Suprapubic skin (tissue), 4 donors: ENCODE measurements at places on chromosomes 7 and 10. TPM values are rescaled to one million over a fixed set of nuclear protein-coding genes. Genes with fewer than 3 reads are reported as not detected.

FAM131B gene
- total RNA-seq: 0.13 TPM

CNTNAP2 gene
- 0.25 TPM for total RNA-seq

CACNB2 gene
- total RNA-seq: 11.6 TPM

PAPOLB gene
- 0.30 TPM for total RNA-seq

ZNF736 gene
- total RNA-seq: 6.0 TPM

EBLN1 gene
- total RNA-seq: not detected

DKK1 gene
- total RNA-seq: 17.5 TPM

RPP30 gene
- 34.4 TPM for total RNA-seq

PON3 gene
- total RNA-seq: 11.6 TPM

TMEM196 gene
- not detected for total RNA-seq

LDB3 gene
- 3.2 TPM for total RNA-seq

DNA sequence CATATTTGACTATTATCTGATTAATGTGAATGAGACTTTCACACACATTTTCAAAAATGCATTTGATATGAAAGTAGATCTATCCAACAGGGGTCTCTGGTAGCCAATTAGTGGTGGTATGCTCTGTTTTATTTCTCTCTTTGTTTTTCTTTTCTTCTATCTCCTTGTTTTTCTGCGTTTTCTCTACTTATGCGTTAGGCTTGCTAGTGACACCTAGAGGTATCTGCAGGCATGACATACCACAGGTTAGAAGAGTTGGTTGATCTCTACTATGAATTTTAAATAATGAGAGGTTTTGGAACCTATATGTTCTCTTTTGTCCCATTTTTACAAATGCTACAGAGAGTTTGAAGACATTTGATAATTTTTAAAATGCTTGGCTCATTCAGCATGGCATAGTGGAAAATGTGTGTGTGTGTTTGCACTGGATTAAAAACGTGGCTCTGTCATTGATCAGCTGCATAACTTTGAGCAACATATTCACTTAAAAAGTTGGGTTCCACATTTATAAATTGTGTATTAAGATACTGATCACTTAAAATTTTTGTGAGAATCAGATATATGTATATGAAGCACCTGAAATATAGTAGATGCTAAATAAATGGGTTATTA lies 28.1 kb upstream of the PLXDC2 start:
- DNase-seq: no peak

- DNase-seq: no peak
These were observed 7.8 kb downstream of the WNT16 start for GRCh38 chr7:121336579-121336978.

GRCh38 chr10:132167976-132168375 lies 18.8 kb upstream of the DPYSL4 start:
- DNase-seq: no peak

- no peak for DNase-seq
These were observed 37.6 kb upstream of the TCF7L2 start for GRCh38 chr10:112912410-112912928.

GRCh38 chr10:129372172-129372571 lies 94.9 kb upstream of the MGMT start:
- DNase-seq: no peak

GRCh38 chr7:142771353-142771723 lies 568 bp downstream of the PRSS2 start:
- no peak for DNase-seq

DNA sequence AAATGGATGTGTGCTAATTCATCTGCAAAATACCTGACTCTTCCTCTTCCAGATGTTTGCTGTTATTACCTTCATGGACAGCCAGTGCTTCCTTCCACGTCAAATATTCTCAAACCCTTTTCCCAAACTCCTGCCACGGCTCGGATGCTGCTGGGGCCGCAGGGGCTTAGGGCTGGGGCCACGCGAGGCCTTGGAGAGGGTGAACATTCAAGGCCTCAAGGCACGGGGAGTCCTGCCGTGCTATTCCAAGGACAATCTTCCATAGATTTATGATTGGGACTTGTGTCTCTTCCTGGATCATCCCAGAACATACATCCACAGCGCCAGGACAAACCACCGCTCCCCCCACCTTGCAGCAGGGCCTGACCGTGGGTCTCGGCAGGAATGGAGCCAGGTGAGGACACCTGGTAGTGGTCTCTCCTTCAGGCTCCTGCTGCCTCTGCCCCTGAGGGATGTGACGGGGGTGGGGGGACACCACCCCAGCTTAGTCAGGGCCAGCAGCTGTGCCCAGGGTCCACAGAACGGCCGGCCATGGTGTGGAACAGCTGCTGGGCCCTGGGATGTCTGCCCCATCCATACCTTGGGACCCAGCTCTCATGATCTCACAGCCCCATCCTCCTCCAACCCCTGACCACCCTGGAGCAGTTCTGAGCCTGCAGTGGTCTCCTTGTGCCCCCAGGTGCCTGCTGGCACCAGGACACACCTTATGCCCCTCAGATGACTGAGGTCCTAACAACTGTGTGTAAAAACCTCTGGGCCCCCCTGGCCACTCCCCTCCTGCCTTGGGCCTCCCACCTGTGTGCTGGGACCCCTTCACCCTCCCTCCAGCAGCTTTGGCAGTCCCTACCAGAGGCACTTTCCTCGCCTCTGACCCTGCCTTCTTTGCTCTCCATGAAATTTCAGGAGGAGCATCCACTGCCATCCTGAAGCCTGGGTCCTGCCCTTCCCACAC lies 16.7 kb downstream of the VIPR2 start:
- DNase-seq: no peak

DNA sequence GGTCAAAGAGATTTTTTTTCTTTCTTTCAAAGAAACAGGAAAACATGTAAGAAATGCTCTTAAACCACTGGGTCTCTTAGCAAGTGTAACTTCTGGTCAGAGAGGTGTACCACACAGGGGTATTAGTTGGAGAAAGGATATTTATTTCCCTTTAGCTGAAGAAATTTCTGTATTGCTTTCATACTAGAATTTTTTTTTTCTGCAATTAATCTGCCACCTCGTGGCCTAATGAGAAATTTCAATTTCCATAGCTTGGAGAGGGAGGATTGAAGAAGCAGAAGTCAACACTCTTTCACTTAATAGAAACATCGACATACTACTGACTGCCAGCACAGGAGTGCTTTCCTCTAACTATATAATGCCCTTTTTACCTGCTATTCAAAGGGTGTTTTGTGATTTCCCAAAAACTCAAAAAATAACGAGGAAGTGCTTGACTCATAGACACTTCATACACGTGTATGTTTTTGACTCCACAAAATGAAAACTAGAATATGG lies 177.6 kb upstream of the NAMPT start:
- DNase-seq: no peak

DNA sequence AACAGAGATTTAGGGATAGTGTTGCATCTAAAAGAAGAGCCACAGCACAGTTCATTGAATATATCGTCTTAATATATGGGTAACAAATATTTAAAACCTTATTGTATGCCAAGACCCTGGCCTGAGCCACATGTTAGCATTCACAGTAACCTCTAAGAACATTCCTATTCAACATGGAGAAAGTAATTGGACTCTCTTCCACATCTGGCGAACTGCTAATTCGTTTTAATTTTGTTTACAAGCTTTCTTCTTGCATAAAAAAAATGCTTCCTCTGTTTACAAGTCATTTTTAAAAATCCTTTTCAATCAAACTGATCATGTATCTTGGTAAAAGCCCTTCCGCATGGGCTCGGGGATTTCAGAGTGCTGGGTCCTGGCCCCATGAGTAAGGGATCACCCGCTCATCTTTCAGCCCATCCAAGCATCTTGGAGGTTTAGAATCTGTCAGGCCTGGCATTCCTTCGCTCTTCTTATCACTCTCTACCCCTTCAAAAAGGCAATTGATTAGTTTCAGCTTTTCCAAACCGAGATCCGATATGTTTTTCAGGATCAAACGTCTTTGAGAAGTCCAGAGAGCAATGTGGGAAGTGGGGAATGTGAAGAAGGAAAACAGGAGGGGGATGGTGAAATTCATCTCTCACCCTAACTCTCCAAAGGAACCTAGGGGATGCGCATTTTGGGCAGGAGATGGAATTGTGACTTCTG lies 7.3 kb downstream of the TWIST1 start:
- DNase-seq: no peak

DNA sequence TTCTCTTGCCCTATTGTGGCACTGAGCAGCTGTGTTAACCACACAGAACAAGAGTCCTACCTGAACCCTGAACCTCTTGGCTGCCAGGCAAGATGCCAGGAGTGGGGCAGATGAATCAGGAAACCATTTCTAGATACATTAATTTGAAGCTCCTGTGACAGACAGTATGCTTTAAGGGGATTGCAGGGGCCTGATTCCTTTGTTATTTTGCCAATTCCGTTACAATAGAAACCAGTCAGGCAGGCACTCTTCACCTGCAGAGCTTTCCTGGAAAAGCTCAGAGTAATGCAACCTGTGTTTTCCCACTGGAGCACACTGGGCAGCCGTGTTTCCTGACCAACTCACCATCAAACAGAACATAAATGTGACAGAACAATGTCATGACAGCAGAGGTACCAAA lies 233.1 kb downstream of the BMPER start:
- no peak for DNase-seq

DNA sequence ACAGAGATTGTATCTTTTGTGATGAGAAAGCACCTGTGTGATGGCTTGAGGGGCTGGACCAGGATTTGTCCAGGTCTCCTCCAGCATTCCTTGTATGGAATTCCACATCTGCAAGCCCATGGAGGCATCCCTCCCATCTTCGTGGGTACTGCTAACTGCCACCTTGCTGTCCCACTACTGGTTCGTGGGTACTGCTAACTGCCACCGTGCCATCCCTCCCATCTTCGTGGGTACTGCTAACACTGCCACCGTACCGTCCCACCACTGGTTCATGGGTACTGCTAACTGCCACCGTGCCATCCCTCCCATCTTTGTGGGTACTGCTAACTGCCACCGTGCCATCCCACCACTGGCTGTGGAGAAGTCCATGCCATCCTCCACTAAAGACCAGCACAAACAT lies 111.7 kb downstream of the LARP4B start:
- DNase-seq: no peak

DNA sequence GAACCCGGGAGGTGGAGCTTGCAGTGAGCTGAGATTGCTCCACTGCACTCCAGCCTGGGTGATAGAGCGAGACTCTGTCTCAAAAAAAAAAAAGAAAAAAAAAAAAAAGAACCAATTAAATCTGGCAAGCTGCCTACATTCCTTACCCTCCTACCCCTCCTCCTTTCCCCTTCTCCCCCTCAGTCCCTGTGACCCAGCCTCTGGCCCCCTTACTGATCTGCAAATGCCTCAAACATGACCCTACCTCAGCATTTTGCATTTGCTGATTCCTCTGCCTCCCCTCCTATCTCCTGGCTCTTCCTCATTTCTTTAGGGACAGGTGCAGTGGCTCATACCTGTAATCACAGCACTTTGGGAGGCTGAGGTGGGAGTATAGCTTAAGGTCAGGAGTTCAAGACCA lies 19.3 kb downstream of the CDHR3 start:
- no peak for DNase-seq

DNA sequence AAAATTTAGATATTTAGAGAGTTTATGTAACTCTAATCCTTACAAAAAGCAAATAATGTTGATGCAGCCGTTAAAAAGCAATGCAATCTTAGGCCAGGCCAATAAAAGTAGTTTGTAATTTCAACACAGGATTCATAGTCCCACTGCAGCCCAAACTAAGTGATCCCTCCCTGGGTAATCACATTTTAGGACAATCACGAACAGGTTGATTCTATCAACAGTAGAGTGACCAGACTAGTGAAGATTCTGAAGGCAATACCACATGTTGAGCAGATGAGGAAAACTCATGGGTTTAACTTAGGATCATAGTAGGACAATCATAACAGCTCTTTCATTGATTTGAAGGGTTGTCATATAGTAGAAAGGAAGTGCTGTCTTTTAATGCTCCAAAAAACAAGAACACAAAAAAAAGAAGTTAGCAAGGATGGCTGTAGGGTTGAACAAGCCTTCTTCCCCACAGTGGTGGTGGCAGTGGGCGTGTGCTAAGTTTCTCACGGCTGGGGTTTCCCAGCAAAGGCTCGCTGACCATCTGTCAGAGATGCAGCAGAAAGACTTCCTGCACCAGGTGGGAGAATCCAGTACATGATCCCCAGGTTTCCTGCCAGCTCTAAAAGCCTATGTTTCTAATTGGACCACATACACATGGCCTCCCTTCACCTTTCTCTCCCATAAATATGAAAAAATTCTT lies 212.2 kb downstream of the CHRM2 start:
- DNase-seq: no peak

DNA sequence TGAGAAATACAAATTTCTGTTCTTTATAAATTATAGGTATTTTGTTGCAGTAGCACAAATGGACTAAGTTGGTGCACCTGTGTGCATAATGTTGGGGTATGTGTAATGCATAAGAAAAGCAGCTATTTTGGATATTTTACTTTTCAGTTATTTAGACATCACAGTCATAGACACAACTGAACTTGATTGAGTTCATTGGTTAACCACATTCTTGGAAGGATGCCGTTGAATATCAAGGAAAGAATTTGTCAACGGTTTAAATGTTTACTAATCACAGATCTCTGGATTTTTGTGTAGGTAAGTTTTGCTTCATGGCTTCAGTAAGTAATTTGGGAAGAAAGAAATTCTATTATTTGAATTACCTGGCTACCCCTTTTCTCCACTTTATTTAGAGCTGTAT lies 4.1 kb downstream of the OTUD1 start:
- DNase-seq: no peak

GRCh38 chr7:155985518-155986250 lies 173.4 kb upstream of the SHH start:
- peak; percentile 24 for DNase-seq

DNA sequence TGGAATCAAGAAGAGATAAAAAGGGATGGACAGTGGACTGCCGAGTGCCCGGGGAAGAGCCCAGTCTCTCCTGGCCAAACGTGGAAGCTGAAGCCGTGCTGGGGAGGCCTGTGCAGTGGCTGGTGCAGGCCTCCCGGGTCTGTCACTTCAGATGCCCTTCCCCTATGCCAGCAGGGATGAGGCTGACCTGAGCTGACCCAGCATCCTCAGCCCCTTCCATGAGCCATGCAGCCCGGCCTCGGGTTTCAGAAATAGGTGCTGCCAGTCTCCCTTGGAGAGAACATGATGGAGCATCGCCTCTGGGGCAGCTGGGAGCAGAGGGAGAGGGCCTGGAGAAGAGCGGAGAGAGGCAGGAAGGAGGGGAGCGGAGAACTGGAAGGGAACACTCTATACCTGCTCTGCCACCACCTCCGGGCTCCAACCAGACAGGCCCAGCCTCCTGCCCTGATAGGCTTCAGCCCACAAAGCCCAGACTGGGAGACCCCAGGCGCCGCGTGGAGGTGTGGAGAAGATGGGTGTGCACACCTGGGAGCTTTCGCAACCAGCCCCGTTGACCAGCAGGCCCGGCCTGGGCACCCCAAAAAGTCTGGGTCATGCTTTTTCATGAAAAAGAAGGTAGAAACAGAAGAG lies 68.6 kb upstream of the PPP2R2D start:
- DNase-seq: peak; percentile 55

- no peak for DNase-seq
These were observed 43.6 kb upstream of the ZNF32 start for GRCh38 chr10:43692051-43692825.

DNA sequence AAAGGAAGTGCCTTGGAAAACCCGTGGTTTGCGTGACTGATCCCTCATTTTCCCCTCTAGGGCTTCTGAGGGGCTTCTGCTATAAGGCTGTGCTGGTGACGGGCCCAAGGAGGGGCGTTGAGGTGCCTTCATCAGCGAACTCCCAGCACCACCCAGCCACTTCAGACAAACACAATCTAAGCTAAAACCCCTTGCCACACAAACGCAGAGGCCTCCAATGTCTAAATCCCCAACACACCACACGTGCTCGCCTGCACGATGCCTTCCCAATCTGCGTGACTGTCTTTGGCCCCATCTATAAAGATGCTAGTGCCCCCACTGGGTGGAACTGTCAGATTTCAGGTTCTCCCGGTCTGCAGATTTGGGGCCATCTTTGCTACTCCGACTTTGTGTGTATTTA lies 4.1 kb upstream of the GAD2 start:
- DNase-seq: no peak

- DNase-seq: no peak
These were observed 154.1 kb downstream of the KIAA1217 start for GRCh38 chr10:24363070-24363469.
